ENCODE measurements at places on chromosomes 11 and 22.

DNA sequence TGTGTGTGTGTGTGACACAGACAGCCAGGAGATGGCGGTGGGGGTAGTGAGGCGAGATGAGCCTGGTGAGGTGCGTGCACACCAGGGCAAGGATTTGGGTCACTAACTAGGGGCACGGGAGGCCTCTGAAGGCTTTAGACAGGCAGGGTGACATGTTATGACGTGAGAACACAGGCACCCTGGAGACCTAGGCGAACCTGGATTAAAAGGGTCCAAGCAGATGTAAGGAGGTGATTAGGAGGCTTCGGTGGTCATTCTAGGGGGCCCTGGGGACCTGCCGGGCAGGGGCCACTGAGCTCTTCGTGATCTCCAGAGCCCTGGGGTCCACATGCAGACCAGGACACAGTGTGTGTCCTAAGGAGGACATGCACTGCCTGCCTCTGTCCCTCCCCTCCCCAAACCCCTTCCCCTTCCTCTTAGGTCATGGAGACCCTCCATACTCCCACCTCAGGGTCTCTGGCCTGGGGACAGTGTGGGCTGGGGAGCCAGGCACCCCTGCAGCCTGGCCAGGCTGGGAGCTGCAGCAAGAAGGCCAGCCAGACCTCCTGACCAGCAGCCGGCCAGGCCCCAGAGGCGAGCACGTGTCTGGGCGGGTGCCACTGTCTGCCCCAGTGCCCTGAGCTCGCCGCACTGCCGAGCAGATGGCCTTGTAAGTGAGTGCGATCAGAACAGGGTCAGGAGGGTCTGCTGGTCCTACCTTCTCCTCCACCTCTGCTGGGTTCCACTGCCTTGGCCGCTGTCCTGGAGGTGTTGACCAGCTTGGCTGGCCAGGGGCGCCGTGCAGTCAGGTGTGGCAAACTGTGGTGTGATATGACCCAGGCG is 32.1 kb downstream of the IFT27 start:
- DNase-seq, result no peak

- no peak for DNase-seq
Measured at GRCh38 chr11:78768345-78768744, 193.7 kb upstream of the NARS2 start.

DNA sequence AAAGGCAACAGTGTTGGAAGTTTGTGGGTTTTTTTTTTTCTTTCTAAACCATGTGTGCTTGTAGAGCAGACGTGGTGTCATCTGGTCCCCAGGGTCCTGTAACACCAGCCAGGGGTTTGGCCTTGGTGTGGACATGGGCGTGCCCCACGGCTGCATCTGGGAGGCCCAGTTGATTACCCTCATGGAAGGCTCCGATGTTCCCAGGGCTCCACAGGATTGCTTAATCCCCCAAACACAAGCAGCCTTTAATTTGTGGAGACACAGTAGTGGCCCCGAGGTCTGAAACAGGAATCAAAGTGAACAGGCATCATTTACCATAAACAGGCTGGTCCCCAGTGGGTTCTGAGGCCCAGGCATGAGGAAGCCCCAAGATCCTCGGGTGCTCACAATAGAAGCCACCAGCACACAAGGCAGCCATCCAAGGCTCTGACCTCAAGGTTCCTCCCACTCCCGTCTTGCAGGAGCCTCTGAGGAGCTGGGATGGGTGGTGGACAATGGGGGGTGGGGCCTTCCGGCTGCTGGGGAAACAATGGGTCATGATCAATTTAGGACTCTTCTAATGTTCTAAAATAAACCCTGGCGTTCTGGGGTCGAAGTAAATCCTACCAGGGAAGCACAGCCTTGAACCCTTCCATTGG is 115.0 kb upstream of the CD82 start:
- DNase-seq, result no peak

GRCh38 chr11:115710426-115710825 is 206.2 kb upstream of the CADM1 start:
- DNase-seq, result no peak

GRCh38 chr11:102005306-102005705 is 41.9 kb upstream of the CFAP300 start:
- no peak for DNase-seq

- no peak for DNase-seq
Measured at GRCh38 chr22:32605576-32605975, 131.0 kb downstream of the FBXO7 start.

DNA sequence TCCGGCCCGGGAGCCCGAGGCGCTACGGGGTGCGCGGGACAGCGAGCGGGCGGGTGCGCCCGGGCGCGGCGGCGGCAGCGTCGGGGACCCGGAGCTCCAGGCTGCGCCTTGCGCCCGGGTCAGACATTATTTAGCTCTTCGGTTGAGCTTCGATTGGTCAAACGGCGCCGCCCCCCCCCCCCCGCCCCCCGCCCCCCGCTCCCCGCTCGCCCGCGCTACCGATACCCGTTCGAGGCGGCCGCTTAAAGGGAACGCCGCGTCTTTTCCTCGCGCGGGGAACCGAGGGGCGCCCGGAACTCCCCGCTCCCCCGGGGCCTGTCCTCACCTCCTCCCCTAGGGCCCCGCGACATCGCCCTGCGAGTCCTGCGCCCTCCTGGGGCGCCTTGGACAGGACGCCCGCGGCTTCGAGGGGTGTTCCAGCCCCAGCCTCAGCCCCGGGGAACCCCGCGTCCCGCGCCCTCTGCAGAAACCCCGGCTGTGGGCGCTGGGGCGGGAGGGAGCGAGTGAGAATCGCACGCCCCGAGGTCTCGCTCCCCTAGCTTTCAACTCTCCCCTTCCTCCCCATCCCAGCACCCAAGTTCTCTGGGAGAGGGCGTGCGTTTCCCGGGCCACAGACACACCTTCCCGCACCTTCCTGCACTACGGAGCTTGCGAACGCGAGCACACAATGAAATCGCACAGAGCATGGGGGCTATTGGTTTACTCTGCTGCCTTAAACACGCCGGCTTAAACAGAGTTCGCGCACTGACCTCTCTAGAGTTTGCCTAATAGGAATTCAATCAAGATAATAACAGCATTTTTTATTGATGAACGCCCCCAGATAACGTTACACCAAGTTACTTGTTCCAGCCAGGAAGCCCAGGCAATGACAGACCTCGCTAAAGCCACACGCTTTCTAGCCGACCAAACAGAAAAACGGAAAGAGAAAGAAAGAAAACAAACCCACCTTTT is at the start of gene BDNF:
Gene BDNF, minus strand, starts transcription at position 105 of the 951 bp plus-strand sequence. CDS start 41,891 bp downstream, outside the sequence.
- DNase-seq, result no peak
